ENCODE measurements at places on chromosomes 7 and 10.

DNA sequence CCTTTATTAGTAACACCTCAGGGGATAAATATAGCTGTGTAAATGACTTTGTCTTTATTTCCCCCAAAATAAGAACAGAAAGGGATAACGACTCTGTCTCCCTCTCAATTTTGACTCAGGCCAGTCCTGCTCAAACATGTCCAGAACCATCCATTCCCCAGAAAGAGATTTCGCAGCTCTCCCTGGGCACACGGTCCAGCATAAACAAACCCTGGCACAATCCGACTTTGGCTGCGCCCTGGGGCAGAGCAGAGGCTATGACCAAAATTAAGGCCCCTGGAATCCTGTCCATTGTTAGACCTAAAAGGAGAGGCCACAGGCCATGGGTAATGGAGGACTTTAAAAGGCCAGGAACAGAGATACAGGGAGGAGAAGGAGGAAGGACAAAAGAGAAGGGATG lies 99.1 kb downstream of the PRPF18 start:
- no peak for DNase-seq

DNA sequence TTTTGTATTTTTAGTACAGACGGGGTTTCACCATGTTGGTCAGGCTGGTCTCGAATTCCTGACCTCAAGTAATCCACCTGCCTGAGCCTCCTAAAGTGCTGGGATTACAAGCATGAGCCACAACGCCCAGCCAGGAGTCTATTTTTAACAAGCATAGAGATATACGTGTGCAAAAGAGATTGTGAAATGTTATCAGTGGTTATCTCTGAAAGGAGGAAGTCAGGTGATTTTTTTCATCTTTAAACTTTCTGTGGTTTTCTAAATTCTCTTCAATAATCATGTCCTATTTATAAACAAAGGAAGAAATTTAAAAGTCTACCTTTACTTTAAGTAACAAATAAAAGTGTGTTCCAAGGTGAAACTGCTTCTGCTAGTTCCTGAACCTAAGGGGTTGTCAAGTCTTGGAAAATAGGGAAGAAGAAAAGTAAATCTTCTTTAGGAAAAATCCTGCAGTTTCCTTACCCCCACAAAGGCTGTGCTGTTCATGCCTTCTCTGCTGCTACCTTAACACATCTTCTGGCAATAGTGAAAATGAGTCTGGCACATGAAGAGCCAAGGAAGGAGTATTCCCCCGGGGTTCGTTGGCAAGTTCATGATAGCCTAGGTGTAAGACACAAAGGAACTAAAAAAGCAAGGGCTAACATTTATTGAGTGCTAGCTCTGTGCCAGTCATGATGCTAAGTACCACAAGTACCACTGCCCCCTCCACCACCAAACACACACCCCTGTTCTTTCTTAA lies 51.1 kb downstream of the CYP26A1 start:
- DNase-seq = no peak

DNA sequence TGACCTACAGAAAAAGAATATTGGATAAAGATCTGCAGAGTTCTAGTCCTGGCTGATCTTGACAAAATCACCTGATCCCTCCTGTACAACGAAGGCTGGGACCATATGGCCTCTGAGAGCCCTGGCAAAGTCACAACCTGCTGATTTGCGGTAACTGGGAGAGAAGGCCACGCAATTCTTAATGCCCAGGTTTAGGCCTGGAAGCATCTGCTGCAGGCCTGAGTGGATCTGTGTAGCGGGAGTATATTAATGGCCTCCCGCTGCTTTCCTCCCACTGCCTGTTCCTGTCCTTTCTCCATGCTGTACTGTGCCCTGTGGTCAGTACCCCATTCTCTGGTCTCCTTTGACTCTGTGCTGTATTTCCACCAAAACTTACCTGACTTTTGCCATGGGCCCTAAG lies 24.2 kb downstream of the AKR1B1 start:
- DNase-seq = no peak

DNA sequence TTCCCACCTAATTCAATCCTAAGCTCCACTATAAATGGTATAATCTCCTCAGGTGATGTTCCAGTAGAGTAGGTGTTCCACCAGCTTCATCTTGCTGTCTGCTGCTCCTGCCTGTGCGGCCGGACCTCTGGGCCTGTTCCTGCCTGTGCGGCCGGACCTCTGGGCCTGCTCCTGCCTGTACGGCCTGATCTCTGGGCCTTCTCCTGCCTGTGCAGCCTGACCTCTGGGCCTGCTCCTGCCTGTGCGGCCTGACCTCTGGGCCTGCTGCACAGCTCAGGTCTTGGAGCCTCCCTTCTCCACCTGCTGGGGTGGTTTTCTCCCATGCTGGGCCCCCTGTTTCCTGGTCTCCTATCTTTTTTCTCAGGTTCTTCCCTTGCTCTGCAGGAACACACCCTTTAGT lies 117.8 kb downstream of the USP6NL start:
- DNase-seq = no peak

- DNase-seq = no peak
Observed at GRCh38 chr10:8321990-8322389, 267.5 kb downstream of the GATA3 start.

DNA sequence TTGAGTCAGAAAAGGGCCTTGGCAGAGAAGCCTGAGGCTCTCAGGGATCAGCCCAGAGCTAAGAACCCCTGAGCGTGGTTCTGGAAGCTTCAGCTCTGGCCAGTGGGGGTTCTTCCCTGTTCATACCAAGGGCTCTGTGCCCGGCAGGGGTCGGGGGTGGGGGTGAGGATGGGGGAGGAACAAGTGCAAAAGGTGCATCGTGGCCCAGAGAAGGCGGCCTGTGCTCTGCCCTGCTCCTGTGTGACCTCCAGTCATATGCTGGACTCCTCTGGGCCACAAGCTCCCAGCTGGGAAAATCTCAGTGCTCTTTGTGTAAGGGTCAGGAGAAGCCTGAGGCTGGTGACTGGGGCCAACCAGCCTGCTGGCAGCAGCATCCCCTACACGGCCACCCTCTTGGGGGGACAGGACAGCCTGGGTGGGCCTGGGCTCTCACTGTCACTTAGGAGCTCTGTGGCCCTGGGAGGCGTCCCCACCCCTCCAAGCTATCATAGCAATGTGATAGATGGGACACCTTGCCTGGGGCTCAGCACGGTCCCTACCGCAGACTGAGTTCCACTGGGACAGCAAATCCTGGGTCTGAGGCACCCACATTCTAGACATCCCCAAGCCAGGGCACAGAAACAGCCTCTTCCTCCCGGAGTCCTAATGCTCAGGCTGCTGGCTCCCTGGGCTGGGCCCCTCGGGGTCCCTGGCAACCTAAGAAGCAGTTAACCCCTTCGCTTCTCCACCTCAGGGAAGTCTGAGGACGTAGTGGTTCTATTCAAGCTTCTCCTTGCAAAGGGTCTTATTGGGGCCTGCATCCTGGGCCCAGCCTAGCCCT lies 2.5 kb downstream of the MMRN2 start:
- DNase-seq = no peak

GRCh38 chr10:31694929-31695837 lies 233.4 kb downstream of the ARHGAP12 start:
- DNase-seq = no peak

DNA sequence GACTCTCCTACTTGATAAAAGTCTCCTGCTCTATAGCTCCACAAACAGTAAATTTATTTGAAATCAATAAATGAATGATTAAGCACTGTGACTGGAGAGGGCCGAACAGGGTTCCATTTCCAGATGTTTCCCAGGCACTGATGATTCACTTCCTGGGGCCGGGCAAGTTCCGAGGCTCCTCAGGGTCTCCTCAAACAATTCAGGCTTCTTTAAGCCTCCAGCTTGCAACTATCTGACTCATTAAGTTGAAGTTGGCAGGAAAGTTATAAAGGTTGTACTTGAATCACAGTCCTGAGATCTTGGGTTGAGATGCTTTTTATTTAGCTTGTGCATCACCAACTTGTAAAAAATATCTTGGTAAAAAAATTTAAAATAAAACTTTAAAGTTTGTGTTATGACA lies 612.9 kb downstream of the DNAJB6 start:
- DNase-seq = no peak

DNA sequence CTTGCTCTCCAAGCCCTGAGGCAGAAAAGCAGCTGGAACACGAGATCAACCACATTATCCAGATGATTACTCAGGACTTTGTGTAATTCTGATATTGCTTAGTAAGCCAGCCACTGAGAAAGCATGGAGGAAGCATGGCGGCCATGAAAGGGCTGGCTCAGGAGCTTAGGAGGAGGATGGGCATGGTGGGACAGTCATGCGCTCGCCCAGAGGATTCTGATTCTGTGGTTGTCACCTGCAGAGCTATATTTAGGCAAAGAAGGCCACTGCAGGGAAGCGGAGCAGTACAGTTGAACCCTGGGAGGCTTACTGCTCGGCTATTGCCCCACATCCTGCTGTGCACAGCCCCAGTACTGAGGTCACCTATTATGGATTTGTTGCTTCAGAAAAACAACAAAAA lies 128.8 kb upstream of the DNAJB12 start:
- no peak for DNase-seq

DNA sequence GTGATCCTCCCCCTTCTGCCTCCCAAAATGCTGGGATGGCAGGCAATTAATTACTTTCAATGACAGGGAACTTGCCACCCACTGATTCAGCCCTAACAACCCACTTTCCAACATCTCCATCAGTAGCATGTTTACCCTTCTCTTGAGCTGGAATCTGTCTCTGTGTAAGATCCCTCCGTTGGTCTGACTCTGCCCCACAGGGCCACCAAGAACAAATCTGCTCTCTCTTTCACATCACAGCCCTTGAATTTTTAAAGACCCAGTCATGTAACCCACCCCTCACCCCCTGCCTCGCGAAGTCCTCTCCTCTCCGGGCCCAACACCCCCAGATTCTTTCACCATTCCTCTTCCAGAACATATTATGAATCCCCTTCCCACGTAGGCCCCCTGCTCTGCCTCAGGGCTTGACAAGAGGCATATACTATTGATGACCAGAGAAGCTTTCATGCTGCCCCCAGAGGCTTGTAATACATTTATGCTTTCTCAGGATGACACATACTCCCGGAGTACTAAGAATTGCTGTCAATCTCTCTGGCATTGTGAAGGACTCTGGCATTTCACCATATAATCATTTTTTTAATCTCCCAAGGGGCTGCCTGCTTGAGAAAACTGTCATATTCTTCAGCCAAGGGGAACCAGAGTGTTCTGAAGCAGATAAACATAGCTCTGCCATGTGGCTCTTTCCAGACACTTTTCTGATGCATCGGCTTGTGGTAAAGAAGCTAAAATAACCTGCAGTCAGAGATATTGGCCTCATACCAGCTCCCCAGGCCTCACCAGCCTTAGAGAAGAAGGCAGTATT lies 179.2 kb upstream of the AUTS2 start:
- no peak for DNase-seq

GRCh38 chr10:80318742-80319141 lies 29.3 kb upstream of the MAT1A start:
- DNase-seq = no peak

DNA sequence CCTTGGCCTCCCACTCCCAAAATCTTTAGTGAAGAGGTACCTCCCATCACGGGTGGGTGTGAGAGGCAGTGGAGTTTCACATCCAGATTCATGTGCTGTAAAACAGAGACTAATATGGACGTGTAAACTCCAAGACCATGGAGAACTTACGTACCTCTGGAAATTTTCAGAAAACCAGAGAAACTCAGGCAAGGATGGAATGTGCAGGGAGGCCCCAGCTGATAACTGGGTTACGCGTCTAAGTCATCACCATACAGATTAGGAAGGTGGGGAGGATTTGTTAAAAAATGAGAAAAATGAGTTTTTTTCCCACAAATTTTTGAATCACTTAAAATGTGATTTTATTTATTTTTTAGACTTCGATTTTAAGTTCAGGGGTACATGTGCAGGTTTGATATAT lies 16.3 kb upstream of the STN1 start:
- no peak for DNase-seq

Measured in stimulated activated CD4-positive, alpha-beta T cell treated with anti-CD3 and anti-CD28 coated beads, Interleukin-15, amount 100 ng/mL, for 48 hours (primary cell).